ENCODE measurements at places on chromosomes 3 and 15.

DNA sequence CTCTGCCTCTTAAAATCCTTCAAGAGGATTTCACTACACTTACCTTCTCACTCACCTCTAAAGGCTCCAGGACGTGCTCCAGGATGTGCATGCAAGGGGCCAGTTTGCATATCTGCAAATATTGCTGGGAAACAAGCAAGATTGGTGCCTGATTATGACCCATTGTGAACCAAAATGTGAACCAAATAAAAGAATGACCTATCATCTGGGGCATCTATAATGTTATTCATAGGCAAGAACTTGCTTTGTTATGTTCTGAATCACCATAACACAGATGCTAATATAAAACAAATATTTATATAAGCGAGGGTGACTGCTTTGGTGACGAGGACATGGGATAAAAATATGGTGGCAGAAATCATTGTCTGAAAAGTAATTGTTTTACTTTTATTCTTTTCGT lies 5.5 kb downstream of the IL12A start:
- DNase-seq = no peak

DNA sequence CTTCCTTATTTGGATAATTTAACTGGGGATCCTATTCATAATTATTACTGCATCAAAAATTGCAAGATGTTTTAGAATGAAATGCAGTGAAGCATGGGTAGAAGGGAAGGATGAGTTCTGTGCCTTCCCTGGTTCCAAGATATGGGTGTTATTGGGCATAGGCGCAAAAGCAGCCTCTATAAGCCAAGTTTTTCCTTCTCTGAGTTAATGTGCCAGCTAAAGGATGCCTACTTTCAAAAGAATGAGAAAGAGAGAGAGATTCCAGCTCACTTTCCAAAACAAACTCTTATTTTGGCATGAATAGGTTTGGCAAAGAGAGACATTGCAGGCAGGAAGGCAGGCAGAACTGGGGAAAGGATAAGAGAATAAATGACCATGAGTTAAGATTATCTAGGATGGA lies 270.2 kb downstream of the TAFA4 start:
- no peak for DNase-seq

GRCh38 chr15:89566181-89566580 lies 9.1 kb upstream of the TICRR start:
- DNase-seq = no peak

DNA sequence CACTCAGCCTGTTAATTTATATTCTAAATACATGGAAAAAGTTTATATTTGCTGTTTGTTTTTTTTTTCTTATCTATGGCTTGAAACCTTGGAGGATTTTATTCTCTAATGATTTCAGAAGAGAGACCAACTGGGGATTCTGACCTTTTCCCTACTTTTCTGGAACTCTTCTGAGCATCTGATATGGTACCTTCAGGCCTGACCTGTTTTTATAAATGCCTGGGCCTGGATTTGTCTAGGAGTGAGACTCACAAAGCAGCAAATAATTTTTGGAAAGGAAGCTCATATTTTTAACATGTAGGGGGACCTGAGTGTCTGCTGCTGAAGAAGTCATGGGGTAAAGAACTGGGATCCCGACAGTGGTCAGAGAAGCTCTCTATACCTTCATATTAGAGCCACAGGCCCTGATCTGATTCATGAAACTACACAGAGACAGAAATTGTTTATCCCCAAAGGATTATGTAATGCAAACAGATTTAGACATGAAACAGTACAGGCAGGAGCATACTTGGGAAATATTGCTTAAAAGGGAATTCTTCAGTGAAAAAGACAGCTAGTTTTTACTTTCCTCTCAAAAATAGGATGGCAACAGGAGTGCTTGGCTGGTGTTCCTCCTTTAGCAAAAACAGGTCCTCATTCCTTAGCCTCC lies 15.9 kb downstream of the PPM1L start:
- DNase-seq = no peak

All from A172 (cell line).